Activated T-helper 2 cell treated with anti-CD3 and anti-CD28 coated beads, Interferon-gamma antibody, Interleukin-2, Interleukin-4, amounts not matched to agents 10 μg/mL and 5 μg/mL and 100 μg/mL, durations not matched to agents 14 hours and 24 hours and 36 hours (primary cell): ENCODE measurements at places on chromosomes 12 and 14.

DNA sequence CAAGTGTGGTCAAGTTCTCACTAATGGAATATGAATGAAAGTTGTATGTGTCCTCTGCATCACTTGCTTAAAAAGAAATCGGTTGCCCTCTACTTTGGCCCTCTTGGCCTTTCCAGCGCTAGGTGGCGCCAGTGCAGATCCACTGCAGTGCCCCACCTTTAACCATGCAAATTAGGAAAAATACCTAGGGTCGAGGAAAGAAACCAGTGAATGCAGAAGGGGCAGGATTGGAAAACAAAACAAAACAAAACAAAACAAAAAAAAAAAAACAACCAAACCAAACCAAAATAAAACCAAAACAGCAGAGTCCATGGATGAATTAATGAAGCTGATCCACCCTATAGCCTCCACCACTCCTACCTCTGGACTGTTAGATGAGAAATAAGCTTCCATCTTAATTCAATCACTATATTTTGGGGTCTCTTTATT lies 12.9 kb upstream of the NEMF start:
- DNase-seq: peak; percentile 66

DNA sequence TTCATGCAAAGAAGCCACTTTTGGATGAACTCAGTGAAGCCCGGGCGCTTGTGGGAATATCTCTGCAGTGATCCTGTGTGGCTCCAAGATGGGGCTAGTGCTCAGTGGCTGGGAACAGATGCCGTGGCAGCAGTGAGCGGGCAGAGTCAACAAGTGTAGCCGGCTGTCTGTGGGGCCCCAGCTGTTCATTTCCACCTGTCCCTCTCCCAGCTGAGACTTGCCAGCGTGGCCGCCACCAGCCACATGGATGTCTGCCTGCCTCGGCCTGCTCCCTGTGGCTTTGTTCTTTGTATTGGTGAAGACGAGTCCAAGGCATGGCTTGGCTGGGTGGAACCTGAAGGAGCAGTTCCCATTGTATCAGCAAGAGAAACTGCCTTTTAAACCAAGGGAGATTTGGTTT lies 77.3 kb downstream of the NOS1 start:
- no peak for DNase-seq

- DNase-seq: no peak
Observed at GRCh38 chr12:106071686-106072085, 67.1 kb downstream of the NUAK1 start.

GRCh38 chr12:48862760-48863159 lies 2.9 kb downstream of the RND1 start:
- DNase-seq: no peak

DNA sequence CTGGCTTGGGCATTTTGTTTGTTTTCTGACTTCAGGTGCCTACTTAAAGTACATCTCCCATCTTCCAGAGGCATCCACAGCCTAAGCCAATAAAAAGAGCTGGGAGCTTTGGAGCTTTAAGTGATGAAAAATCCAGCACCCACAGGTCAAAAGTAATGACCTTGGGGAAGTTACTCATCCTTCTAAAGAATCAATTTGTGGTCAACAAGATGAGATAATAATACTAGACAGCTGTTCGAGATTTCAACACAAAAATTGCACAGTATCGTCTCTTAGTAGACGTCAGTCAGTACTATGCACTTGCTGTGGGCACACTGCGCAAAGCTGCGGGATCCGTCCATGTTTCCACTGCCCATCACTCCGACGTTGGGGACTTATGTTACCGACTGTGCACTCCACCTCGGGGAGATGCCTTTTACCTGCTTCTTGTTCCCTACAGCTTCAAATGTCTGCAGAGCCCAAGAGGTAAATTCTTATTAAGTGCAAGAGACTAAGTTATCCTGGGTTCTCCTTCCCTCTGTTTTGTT lies 1.3 kb downstream of the ST8SIA1 start:
- DNase-seq: no peak

- DNase-seq: no peak
Observed at GRCh38 chr12:53728206-53728605, 954 bp upstream of the CALCOCO1 start.

GRCh38 chr12:108410689-108411088 lies 71.6 kb upstream of the CMKLR1 start:
- DNase-seq: no peak

DNA sequence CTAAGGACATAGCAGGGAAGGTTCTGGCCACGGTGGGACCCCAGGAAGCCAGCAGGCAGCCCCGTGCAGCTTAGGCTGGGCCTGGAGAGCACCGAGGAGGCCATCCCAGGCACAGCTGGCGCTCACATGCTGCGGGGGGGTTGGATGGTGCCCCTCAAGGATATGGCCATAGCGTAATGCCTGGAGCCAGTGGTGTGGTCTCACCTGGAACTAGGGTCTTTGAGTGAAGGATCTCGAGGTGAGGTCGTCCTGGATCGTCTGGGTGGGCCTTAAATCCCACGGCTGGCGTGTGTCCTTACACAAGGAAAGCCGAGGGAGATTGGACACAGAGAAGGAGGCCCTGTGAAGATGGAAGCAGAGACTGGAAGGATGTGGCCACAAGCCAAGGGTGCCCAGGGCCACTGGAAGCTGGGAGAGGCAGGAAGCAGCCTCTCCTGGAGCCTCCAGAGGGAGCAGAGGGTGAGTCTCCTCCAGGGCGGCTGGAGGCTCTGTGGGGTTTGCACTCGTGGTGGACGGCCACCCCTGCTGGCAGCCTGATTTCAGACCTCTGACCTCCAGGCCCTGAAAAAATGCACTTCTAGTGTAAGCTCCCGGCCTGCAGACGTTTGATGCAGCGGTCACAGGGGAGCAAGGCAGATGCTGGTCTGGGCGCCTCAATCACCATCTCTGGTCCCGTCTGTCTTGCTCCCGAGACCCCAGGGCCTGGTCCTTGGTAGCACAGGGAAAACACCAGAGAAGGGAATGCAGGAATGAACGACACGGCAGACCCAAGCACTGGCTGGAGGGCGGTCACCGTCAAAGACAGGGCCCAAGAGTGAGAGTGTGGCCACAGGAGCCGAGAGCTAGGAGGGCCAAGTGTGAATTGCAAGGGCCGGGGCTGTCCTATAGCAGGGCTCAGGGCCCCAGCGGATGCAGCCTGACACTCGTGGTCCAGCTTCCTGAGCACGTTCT lies 218.6 kb downstream of the KIF26A start:
- no peak for DNase-seq

- no peak for DNase-seq
Observed at GRCh38 chr14:102544046-102544746, 34.6 kb upstream of the ANKRD9 start.

GRCh38 chr12:6724409-6724797 lies 557 bp downstream of the COPS7A start:
- peak; percentile 36 for DNase-seq

DNA sequence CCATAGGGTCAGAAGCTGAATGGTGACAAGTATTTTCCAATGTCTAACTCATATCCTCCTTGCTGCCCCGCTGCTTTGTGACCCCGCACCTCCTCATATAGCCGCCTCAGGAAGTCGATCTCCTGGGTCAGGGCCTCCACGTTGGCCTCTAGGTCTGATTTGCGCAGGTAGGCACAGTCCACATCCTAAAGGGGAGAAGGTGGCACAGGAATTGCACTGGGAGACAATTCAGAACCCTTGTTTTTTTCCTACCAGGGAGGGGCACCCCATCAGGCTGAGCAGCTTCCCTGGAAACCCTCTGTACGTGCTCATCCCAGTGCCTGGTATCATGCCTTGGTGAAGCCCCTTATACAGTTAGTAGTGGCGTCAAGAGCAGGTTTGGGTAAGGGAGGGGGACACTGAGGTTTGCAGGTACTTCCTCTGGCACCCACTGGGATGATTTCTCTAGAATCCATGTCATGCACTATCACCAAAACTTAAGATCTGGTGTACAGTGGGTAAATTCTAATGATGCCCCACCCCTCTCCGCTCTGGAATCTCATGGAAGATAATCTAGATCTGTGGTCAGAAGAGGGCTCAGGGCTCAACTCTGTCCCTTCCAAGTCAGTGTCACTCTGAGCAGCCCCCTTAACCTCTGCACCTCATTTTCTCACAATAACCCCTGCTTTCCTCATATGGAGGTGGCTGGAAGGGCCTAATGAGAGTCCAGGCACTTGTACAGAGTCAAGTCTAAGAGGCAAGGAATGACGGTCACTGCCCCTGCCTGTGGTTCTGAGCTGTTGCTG lies 20.1 kb upstream of the KRT86 start:
- no peak for DNase-seq

DNA sequence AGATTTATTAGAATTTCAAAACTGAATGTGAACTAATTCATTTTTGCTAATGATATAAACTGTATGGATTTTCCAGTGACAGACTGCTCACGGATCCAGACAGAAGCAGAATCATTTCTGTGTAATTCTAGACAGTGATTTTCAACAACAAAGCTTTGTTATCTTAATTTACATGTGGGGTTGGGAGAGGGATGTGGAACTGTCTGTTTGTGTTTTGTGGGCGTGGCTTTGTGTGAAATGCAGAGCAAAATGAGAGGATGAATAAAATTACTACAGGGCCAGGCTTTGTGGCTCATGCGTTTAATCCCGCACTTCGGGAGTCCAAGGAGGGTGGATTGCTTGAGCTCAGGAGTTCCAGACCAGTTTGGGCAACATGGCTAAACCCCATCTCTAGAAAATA lies 834.7 kb downstream of the GALC start:
- no peak for DNase-seq

GRCh38 chr12:4960030-4960429 lies 50.3 kb downstream of the KCNA1 start:
- DNase-seq: no peak

GRCh38 chr14:74941676-74942097 lies 13.7 kb downstream of the PGF start:
- peak; percentile 45 for DNase-seq

- DNase-seq: no peak
Observed at GRCh38 chr12:52612431-52613383, 5.7 kb downstream of the KRT73 start.

GRCh38 chr12:78338054-78338785 lies 507.5 kb downstream of the NAV3 start:
- DNase-seq: no peak

GRCh38 chr14:90639641-90640040 lies 176.6 kb downstream of the TTC7B start:
- DNase-seq: no peak

- DNase-seq: no peak
Observed at GRCh38 chr14:75184492-75184891, 8.1 kb upstream of the TMED10 start.

DNA sequence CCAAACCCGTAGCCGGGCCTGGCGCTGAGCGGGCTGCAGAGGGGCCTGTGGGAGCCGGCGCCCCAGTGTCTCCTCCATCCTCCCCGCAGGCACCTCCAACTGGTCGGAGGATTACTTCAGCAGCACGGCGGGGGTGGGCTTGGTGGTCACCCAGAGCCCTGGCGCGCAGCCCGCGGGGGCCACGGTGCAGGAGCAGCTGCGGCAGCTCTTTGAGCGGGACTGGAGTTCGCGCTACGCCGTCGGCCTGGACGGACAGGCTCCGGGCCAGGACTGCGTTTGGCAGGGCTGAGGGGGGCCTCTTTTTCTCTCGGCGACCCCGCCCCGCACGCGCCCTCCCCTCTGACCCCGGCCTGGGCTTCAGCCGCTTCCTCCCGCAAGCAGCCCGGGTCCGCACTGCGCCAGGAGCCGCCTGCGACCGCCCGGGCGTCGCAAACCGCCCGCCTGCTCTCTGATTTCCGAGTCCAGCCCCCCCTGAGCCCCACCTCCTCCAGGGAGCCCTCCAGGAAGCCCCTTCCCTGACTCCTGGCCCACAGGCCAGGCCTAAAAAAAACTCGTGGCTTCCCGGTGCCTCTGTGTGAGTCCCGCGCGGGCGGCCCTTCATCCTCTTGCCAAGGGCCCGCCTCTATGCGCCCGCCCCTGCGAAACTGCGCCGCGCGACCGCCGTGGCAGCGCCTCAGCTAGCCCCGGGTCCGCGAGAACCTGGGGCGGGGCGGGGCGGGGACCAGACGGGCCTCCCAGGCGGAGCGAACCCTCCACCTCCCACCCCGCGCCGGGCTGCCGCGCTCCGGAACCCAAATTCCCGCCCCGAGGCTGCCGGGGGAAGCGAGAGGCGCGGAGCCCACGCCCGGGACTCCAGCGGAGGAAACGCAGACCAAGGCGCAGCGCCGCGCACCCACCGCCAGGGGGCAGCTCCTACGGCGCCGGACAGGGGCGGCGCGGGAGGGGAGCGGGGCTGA lies 8.3 kb downstream of the PLD4 start:
- DNase-seq: peak; percentile 81

GRCh38 chr14:22276913-22277816 lies 311.9 kb downstream of the DAD1 start:
- DNase-seq: no peak

GRCh38 chr12:51855586-51856428 lies 7.3 kb upstream of the FIGNL2 start:
- no peak for DNase-seq

DNA sequence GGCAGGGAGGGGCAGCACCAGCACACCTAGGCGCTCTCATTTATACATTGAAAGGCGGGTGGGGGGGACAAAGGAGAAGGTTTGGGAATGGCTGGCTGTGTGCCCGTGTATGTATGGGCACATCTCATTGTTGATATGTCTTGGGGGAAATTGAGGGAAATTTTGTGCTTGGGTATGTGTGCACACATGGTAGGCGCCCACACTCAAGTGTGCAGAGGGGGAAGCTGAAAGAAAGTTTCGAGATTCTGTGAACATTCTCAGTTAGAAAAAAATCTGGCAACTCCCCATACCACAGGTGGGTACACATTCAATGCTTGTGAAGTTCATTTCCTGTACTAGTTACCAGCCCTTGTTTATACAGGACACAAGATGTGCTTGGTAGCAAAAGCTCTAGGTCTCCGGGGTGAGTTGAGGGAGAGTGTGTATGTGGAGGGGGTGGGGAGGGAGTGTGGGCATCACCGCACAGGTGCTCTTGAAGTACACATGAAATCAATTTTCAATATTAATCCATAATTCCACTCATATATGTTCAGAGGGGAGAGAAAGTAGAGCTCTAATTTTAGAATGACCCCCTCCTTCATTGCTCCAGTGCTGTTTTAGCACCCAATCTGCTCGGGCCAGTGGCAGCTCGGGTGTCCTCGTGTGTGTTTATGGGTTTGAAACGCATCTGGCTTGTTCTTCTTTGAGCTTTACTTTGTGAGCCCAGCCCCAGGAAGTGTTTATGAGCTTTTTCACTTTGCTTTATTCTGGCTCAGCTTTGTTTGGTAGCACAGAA lies 286.0 kb downstream of the ZFP36L1 start:
- DNase-seq: no peak

GRCh38 chr12:125544960-125545359 lies 479.7 kb downstream of the AACS start:
- no peak for DNase-seq

GRCh38 chr12:17062267-17063036 lies 456.5 kb upstream of the LMO3 start:
- DNase-seq: no peak

- no peak for DNase-seq
Observed at GRCh38 chr12:87157791-87158190, 871.4 kb downstream of the C12orf50 start.

DNA sequence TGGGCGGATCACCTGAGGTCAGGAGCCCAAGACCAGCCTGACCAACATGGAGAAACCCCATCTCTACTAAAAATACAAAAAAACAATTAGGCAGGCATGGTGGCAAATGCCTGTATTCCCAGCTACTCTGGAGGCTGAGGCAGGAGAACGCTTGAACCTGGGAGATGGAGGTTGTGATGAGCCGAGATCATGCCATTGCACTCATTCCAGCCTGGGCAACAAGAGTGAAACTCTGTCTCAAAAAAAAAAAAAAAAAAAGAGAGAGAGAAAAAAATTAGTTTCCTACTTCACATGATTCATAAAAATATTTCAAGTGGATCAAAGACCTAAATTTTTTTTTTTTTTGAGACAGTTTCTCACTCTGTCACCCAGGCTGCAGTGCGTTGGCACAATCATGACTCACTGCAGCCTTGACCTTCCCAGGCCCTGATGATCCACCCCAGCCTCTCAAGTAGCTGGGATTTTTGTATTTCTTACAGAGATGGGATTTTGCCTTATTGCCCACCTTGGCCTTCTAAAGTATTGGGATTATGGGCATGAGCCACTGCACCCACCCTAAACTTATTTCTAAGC lies 24.9 kb downstream of the FCF1 start:
- no peak for DNase-seq
